Hepatic stellate cell (primary cell): ENCODE measurements at places on chromosomes 5 and 9.
A peak's percentile ranks its signal among the peaks of the same experiment; 100 is the strongest.

- peak; percentile 51 for DNase-seq
Measured at GRCh38 chr9:135905380-135906258, 1.7 kb downstream of the CAMSAP1 start.

GRCh38 chr5:57456531-57457135, 26.0 kb downstream of the ACTBL2 start:
- DNase-seq: no peak

GRCh38 chr5:87127956-87128687, 139.6 kb upstream of the RASA1 start:
- no peak for DNase-seq

DNA sequence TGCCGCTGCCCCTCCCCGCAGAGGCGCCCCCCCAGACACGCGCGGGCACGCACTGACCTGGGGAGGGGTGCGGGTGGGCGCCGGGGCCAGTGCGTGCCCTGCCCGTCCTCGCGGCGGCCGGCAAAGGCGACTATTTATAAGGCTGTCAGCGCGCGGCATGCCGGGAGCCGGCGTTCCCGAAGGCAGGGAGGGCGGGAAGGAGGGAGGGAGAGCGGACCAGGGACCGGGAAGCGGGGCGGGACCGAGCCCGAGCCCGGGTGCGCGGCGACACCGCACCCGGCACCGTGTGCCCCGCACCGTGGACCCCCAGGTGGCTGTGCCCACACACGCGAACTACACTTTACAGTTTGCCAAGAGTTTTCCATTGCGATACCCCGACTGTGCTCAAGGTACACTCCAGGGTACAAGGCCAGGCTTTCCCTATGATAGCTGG, at the start of gene AK1:
Gene AK1 (minus strand): TSS at position 110 of the 433 bp plus-strand sequence. CDS start 3,058 bp downstream, outside the sequence.
- peak; percentile 75 for DNase-seq

- DNase-seq: peak; percentile 85
Measured at GRCh38 chr9:137305060-137305797, 3.2 kb upstream of the NRARP start.

GRCh38 chr5:78501411-78502352, 141.3 kb downstream of the SCAMP1 start:
- DNase-seq: peak; percentile 70

DNA sequence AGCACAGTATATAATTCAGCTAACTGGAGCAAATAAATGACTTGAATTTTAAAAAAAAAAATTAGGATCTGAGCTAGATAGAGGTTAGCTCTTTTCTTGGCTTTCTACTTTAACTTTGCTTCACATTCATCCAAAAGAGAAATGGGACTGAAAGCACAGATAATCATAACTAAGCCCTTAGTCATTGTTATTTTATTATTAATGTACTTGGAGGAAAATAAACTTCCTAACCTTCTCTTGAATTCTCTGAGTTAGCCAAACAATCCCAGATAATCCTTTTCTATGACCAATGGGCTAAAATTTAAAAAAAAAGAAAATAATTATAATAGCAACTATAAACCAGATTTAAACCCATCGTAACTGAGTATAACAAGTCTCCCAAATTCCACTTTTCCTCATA, 57.6 kb upstream of the RASA1 start:
- peak; percentile 34 for DNase-seq

DNA sequence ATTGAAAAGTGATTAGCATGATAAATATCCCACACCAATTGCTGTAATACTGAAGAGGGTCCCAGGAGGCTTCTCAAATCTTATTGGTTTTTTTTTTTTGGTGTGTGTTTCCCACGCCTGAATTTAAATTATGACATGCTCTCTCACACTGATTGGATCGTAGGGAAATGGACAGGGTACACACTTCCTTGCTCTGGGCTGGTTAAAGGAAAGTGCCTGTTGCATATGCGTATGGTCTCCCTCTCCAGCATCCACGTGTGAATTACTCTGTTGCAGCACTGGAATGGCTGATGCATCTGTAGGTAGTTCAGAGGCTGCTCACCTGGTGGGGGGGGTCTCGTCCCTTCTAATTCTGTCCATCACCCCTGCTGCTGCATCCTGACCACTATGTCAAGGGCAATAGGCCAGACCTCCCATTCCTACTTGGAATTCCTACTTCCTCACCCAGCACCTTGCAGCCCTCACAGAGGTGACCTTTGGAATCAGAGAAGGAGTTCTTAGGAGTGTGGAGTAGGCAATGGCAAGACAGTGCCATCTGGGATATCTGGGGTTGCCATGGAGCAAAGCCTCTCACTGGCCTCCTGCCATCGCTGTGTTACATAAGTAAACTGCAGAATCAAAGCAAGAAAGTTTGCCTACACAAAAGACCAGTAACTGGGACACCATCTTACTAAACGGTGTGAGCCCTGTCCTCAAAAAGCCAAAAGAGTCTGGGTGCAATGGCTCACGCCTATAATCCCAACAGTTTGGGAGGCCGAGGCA, 71.4 kb upstream of the FBXW11 start:
- DNase-seq: no peak

GRCh38 chr5:37370864-37371726, at the start of gene NUP155:
Gene NUP155, minus strand, starts transcription at chr5:37371106. Its CDS starts 129 bp downstream, at chr5:37370977.
- DNase-seq: peak; percentile 93

DNA sequence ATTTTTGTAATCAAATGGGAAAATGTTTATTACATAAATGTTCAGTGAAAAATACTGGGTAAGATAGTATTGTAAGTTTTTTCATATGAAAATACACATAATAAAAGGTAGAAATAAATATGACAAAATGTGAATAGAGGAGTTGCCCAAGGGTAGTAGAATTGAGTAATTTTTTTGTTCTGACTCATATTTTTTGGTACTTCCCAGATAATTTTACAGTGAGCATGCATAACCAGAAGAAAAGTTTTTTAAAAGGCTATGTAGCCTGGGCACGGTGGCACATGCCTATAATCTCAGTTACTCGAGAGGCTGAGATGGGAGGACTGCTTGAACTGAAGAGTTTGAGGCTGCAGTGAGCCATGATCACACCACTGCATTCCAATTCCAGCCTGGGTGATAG, 116.9 kb downstream of the PIP5K1B start:
- DNase-seq: no peak

GRCh38 chr5:169753795-169754194, 116.7 kb downstream of the DOCK2 start:
- DNase-seq: no peak

- DNase-seq: no peak
Measured at GRCh38 chr9:135032868-135033460, 54.5 kb upstream of the OLFM1 start.

DNA sequence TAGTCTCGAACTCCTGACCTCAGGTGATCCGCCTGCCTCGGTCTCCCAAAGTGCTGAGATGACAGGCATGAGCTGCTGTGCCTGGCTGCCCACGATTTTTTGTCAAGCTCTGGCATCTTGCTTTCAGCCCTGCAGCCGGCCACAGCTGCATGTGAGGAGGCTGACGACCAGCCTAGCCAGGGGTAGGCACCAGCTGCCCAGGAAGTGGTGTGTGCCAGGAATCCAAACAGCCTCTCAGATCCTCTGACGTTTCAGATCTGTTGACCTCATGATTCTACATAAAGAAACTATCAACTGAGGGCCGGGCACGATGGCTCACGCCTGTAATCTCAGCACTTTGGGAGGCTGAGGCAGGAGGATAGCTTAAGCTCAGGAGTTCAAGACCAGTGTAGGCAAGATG, 19.0 kb downstream of the DYNC2I2 start:
- DNase-seq: no peak

DNA sequence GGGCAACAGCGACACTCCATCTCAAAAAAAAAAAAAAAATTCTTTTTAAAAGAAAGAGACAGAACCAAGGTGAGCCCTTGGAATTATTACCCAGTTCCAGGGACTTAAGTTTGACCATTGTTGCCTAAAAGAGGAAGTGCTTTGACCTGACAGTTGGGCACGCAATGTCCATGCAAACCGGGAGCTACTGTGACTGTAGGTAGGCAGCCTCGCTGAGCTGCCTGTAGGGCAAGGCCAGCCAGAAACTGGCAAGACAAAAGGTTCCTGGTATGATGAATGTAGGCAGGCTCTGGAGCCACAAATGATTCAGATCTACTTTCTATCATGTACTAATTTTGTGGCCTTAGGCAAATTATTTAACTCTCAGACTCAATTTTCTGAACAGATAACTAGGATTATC, 334.8 kb upstream of the ZNF462 start:
- DNase-seq: no peak

DNA sequence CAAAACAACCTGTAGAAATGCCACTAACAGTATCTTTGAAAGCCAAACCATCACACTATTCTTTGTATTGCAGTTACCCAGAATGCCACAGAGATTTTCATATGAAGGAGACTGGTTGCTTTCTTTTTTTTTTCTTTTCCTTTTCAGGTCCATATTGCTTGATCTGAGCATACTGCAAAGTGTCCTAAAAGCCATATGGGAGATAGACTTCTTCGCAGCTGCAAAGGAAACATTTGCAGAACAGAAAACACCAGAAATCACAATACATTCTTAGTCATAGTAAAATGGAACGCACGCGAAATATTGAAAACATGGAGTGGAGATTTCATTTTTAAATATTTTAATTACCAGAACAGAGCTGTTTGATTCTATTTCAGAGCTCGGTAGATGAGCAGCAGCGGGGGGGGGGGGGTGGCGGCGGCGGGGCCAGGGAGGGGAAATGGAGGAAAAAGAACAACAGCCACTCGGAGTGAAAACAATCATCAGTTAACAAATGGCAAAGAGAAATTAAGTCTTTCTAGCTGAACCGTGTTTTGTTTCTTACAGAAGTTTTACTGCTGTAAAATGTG, 284.1 kb downstream of the NFIB start:
- DNase-seq: no peak

GRCh38 chr5:80466669-80467485, 21.0 kb upstream of the FAM151B start:
- DNase-seq: peak; percentile 4

DNA sequence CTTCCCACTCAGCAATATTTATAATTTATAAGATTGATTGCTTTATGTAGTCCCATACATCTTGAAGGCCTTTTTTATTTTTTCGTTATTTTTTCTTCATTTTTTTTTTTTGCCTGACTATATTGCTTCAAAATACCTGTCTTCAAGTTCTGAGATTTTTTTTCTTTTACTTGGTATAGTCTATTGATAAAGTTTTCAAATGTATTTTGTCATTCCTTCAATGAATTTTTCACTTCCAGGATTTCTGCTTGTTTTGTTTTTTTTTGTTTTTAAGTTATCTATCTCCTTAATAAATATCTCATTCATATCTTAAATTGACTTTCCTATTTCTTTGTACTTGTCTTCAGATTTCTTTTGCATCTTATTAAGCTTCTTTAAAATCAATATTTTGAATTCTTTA, 905.6 kb upstream of the CDH6 start:
- DNase-seq: no peak

DNA sequence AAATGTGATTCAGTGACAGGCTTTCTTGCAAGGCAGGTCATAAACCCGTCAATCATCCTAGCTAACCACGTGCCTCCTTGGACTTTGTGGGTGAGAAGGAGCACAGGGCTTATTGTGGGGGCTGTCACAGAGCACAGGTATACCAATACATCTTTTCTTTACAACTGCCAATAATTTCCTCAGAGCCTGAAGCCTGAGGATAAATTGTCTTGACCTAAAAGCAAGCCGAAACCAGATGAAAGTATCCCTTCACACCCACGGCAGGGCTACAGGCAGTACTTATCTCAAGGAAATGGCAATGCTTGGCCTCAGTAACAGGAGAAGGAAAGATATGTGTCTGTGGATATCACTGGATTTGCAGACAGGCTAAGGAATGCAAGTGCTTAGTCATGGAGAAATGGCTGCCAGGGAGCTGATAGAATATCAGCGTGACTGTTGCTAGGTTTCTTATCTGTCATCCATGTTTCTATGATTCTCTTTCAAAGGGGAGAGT, 90.3 kb upstream of the ZNF366 start:
- DNase-seq: peak; percentile 55

DNA sequence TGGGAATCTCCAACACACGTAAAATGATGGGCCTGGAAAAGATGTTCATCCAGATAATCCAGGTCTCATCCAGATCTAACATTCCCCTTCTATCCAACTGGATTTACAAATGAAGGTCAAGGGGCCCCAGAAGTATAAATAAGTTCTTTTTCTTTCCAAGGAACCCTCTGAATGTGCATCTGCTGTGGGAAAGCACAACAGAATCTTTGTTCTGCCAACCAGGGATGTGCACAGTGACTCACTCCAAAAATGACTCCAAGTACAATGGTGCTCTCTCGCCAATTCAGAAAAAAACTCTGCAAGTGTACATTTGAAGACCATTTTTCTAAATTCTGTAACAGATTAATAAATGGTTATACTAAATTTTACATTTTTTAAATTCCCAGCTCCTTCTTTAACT, 12.4 kb downstream of the RAPGEF6 start:
- no peak for DNase-seq

- no peak for DNase-seq
Measured at GRCh38 chr5:156197042-156197635, 129.8 kb upstream of the SGCD start.

- DNase-seq: no peak
Measured at GRCh38 chr5:168899264-168899663, 320.1 kb upstream of the PANK3 start.

DNA sequence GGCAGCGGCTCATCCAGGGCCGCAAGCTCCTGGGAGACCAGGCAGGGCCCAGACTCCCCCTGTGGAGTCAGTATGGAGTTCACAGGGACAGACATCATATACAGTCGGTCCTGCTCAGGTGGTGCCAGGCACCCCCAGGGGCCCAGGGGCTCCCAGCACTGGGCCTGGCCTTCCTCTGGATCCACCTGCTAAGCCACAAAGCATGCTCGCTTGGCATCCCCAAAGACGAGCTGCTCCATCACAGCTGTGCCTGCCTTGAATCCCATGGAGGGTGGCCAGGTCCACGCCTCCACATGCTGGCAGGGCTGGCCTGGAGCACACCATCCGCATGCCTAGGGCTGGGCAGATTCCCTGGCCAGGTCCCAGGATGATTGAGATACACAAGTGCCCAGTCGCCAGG, 4.6 kb downstream of the BICD2 start:
- DNase-seq: no peak

DNA sequence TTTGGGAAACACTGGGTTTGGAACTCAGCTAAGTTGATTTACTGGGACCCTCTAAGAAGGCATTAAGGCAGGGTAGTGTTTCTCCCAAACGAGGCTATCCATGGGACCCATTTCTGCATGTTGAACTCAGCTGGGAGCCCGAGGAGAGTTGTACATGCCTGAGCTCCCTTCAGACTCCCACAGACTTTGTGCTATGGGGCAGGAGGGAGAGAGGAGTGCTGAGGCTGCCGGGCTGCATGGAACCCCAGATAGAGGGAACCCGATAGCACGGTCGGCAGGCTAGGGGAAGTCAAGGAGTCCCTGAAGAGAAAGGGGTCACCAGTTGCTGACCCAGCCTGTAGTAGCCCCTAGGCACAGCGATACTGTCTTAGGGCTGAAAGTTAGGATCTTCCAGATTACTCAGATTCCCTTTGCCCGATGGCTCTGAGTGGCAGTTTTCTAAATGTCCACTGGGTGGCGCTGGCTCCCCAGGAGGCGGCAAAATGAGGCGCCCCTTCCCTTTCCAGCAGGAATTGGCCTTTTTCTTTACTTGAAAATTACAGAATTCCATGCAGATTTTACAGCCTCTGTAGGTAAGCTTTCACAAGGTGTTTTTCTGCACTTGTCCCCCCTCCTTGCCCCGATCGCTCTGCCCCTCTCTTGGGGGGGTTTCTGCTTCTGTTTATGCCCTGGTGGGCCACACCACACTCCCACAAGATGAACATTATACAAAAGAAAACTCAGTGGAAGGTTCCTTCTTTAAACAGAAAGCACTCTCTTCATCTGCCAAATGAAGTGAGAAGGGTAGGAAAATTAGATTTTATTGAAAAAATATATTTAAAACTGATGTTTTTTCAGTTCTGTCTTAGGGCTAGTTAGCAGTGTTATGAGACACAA, 17.8 kb downstream of the NANS start:
- DNase-seq: peak; percentile 70
